ENCODE measurements at places on chromosomes 4 and X.

DNA sequence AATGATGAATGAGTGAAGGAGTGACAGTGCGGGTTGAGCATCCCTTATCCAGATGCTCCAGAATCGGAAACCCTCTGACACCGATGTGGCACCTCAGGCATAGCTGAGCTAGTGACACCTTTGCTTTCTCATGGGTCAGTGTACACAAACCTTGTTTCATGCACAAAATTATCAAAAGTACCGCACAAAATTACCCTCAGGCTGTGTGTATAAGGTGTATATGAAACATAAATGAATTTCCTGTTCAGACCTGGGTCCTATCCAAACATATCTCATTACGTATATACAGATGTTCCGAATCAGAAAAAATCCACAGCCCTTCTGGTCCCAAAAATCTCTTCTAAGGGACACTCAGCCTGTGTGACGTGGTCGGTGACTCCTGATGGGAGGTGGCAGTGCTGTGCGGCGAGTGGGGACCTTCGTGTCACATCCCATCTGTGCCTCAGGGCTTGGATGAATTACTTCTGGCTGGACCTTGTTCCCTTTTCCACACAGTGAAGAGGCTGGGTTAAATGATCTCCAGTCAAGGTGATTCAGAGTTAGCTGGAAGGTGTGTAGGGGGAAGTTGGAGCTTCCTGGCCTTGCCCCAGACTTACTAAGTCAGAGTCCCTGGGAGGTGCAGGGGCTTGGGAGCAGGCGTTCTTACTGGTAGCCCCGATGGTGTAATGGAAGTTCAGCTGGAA, 18.8 kb downstream of the RGS12 start:
- DNase-seq = no peak
- no peaks in the 10 kb centered on the region for H3K27me3 ChIP-seq
- no peak overlapping the region for H3K27ac ChIP-seq
- H3K36me3 ChIP-seq = no peaks in the 10 kb centered on the region
- no peaks in the 10 kb centered on the region for H3K4me1 ChIP-seq

- no peaks in the 10 kb centered on the region for H3K4me1 ChIP-seq
- H3K27ac ChIP-seq = no peak overlapping the region
- no peaks in the 10 kb centered on the region for H3K27me3 ChIP-seq
- no peak overlapping the region for H3K4me3 ChIP-seq
- DNase-seq = no peak
Measured at GRCh38 chrX:30161043-30161442, 54.3 kb upstream of the MAGEB2 start.

GRCh38 chr4:11634283-11634682, 205.6 kb upstream of the HS3ST1 start:
- H3K36me3 ChIP-seq = no peaks in the 10 kb centered on the region
- no peak for DNase-seq
- H3K4me3 ChIP-seq = no peak overlapping the region
- H3K27ac ChIP-seq = no peak overlapping the region

DNA sequence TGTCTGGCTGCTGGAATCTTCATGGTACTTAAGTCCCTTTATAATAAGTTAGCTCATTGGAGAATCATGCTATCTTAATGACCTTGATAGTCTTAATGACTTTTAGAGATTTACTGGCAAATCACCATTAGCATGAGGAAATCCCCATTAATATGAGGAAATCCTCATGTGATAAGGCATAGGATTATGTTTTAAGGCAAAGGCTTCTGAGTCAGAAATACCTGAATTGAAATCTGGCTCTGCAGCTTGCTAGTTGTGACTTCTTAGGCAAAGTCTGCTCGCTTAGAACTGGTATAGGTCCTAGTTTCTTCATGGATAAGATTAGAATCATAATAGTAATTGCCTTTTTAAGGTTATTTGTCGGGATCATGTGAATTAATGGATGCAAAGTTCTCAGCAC, 190.2 kb upstream of the BANK1 start:
- H3K4me3 ChIP-seq = no peak overlapping the region
- H3K4me1 ChIP-seq = peaks cover 2% of the 10 kb centered on the region
- no peak for DNase-seq
- H3K27me3 ChIP-seq = no peaks in the 10 kb centered on the region
- no peak overlapping the region for H3K27ac ChIP-seq

GRCh38 chr4:128285085-128285997, 2.3 kb downstream of the PGRMC2 start:
- no peak for DNase-seq
- H3K4me1 ChIP-seq = peaks cover 36% of the 10 kb centered on the region
- peaks cover 23% of the 10 kb centered on the region for H3K36me3 ChIP-seq
- H3K27me3 ChIP-seq = no peaks in the 10 kb centered on the region

- no peak overlapping the region for H3K4me3 ChIP-seq
- DNase-seq = no peak
- no peaks in the 10 kb centered on the region for H3K4me1 ChIP-seq
- no peak overlapping the region for H3K27ac ChIP-seq
- peaks cover 11% of the 10 kb centered on the region for H3K36me3 ChIP-seq
- no peaks in the 10 kb centered on the region for H3K27me3 ChIP-seq
Measured at GRCh38 chrX:136047969-136048368, 62.7 kb downstream of the SLC9A6 start.

- H3K4me3 ChIP-seq = no peak overlapping the region
- no peaks in the 10 kb centered on the region for H3K36me3 ChIP-seq
- H3K27ac ChIP-seq = no peak overlapping the region
- no peaks in the 10 kb centered on the region for H3K4me1 ChIP-seq
Measured at GRCh38 chr4:154082760-154083535, 294.1 kb upstream of the SFRP2 start.

DNA sequence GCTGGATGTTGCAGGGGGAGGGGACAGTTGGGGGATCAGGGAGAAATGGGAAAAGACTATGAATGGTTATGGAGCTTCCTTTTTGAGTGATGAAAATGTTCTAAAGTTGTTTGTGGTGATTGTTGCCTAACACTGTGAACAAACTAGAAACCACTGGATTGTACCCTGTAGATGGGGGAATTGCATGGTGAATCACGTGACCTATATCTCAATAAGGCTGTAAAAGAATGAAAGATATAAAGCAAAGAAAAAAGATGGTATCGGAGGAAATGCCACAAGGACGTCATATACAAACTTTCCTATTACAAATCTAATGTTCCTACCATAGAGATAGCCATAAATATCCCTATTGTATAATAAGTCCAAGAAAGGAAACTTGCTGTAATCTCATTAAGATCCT, 20.6 kb upstream of the CT55 start:
- no peaks in the 10 kb centered on the region for H3K4me1 ChIP-seq
- H3K36me3 ChIP-seq = no peaks in the 10 kb centered on the region
- peaks cover 22% of the 10 kb centered on the region for H3K27me3 ChIP-seq
- no peak overlapping the region for H3K27ac ChIP-seq
- no peak overlapping the region for H3K4me3 ChIP-seq

Data from activated CD4-positive, alpha-beta memory T cell treated with anti-CD3 and anti-CD28 coated beads, Interleukin-2, amount 10 ng/mL, durations not matched to agents 7 days and 5 days (primary cell).